CD14-positive monocyte (primary cell): ENCODE measurements at places on chromosomes 7 and 10. TPM values are rescaled to one million over a fixed set of nuclear protein-coding genes. Genes with fewer than 3 reads are reported as not detected.

GRCh38 chr10:132273966-132274365 lies 33.8 kb downstream of the STK32C start:
- H3K27ac ChIP-seq = no peak overlapping the region
- no peak overlapping the region for H3K4me3 ChIP-seq
- no peaks in the 10 kb centered on the region for H3K27me3 ChIP-seq
- no peak for DNase-seq
- H3K4me1 ChIP-seq = no peaks in the 10 kb centered on the region

DNA sequence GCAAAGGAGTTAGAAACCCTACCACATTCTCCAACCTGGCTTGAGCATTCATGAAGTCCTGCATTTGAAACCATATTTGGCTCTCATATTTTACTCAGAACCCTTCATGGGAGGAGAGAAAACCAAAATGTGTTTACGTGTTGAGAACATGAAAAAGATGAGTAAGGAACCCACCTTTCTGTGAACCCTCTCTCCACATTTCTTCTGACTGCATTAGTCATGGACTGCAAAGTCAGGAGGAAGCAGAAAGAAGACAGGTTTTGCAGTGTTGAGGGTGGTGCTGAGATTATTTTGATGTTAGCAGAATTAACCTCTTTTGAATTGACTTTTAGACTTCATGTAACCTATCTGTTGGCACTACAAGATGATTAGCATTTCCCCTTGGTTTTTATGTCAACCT lies 4.9 kb downstream of the IFIT1B start:
- H3K4me1 ChIP-seq = peaks cover 23% of the 10 kb centered on the region

- peaks cover 99% of the 10 kb centered on the region for H3K36me3 ChIP-seq
- no peak overlapping the region for H3K4me3 ChIP-seq
- no peak overlapping the region for H3K27ac ChIP-seq
- no peaks in the 10 kb centered on the region for H3K4me1 ChIP-seq
- H3K27me3 ChIP-seq = no peaks in the 10 kb centered on the region
Observed at GRCh38 chr7:36874041-36874440, 149.7 kb upstream of the AOAH start.

OR9A2 gene
- polyA plus RNA-seq = not detected

EIF5AL1 gene
- 0.16 TPM for polyA plus RNA-seq

GRCh38 chr7:8109196-8110022 lies 140.8 kb downstream of the GLCCI1 start:
- H3K27me3 ChIP-seq = no peaks in the 10 kb centered on the region
- no peaks in the 10 kb centered on the region for H3K4me1 ChIP-seq

DNA sequence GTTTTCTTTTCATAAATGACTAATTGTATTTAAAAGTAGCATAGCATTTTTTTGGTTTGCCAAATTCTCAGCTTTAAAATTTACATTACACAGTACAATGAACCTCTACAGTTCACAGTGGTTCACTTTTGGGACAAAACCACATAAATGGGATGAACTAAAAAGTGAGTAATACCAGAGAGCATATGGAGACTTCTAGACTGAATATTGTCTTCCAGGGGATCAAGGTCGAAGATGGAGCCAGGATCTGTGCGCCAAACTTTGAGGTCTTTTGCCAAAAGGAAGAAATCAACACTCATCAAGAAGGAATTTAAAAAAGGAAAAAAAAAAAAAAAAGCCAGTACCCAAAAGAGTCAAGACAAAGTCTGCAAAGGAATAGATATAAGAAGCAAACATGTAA lies 87.5 kb downstream of the NEBL start:
- no peak overlapping the region for H3K27ac ChIP-seq
- no peak for DNase-seq

DNA sequence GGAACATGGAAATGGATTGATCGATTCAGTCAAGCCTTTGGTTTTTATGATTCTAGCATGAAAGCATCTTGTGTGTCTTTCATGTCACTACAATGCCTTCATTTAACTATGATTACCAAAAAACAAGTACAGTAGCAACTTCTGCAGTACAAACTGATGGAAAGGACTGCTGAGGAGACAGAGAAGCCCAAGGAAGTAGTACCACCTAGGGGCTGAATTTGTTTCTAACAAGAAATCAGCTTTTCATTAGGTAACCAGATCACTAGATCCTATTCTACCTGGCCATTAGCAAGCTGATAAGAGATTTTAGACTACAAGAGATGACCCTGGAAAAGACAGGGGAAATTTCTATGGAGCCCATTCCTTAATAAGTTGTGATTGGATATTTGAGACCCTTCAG lies 3.2 kb upstream of the IFIT1 start:
- no peak overlapping the region for H3K27ac ChIP-seq
- H3K4me1 ChIP-seq = peaks cover 44% of the 10 kb centered on the region
- DNase-seq = no peak
- H3K36me3 ChIP-seq = no peaks in the 10 kb centered on the region

GRCh38 chr7:123994449-123994848 lies 38.4 kb downstream of the TMEM229A start:
- DNase-seq = no peak
- H3K4me3 ChIP-seq = no peak overlapping the region
- H3K27ac ChIP-seq = no peak overlapping the region
- H3K36me3 ChIP-seq = no peaks in the 10 kb centered on the region
- no peaks in the 10 kb centered on the region for H3K27me3 ChIP-seq

DNA sequence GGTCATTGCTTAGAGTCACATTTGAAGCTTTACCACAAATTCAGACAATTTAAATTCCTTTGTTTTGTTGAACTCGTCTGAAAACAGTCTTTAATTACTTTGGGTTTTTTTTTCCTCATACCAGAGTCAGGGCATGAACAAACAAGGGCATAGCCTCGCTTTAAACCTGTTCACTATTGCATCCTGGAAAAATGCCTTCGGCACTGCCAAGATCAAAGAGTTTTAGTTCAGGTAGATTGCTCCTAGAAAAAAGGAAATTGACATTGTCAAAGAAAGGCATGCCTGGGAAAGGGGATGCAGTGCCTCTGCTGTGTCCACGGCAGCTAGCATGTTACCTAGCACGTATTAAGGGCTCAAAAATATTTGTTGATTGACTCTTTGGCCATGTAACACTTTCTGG lies 235.1 kb downstream of the ARHGAP21 start:
- DNase-seq = no peak
- H3K4me3 ChIP-seq = no peak overlapping the region
- H3K27ac ChIP-seq = no peak overlapping the region
- H3K36me3 ChIP-seq = no peaks in the 10 kb centered on the region
- no peaks in the 10 kb centered on the region for H3K4me1 ChIP-seq

MRLN gene
- polyA plus RNA-seq = not detected in 2 replicates

- H3K4me3 ChIP-seq = no peak overlapping the region
- DNase-seq = no peak
- no peaks in the 10 kb centered on the region for H3K4me1 ChIP-seq
- H3K27me3 ChIP-seq = no peaks in the 10 kb centered on the region
- peaks cover 50% of the 10 kb centered on the region for H3K36me3 ChIP-seq
Observed at GRCh38 chr10:15817409-15818046, 42.8 kb downstream of the MINDY3 start.

DNA sequence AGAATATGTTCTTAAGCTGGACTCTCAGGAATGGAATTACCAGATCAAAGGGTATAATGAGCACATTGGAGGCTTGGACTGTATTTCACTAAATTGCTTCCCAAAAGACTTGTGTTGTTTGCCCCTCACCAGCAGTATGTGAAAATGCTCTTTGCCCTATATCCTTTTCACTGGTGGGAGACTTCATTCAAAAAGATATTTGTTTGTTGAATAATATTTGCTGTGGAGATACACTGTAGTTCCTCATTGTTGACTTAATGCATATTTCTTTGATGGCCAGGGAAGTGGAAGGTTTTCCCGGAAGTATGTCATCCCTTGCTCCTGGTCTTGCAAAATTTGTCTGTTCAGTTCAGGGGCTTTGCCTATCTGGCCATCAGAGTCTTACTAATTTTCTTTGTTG lies 19.4 kb downstream of the GSTO2 start:
- H3K4me1 ChIP-seq = peaks cover 8% of the 10 kb centered on the region
- H3K4me3 ChIP-seq = no peak overlapping the region
- no peak overlapping the region for H3K27ac ChIP-seq
- no peaks in the 10 kb centered on the region for H3K27me3 ChIP-seq
- H3K36me3 ChIP-seq = no peaks in the 10 kb centered on the region

DNA sequence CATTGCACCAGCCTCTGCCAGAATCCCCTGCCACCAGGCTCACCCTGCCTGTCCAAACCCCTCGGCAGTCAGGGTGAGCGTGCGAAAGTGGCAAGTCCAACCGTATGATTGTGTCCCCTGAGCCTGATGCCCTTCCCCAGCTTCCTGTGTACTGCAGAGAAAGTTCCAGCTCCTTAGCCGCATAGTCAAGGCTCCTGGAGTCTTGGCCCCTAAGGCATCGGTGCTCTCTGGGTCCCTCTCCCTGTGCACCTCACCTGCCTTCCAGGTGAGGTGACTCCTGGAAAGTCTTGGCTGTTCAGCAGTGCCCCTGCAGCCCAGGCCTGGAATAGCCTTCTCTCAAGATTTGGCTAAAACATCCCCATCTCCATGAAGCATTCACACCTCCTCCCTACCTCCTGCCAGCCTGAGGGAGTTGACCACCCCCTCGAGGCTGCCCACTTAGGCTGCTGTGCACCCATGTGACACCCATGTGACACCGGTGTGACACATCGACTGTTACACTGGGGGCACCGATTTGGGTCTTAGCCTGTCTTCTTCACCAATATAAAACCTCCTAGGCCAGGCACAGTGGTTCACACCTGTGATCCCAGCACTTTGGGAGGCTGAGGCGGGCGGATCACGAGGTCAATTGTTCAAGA lies 56.1 kb upstream of the ELN start:
- H3K27ac ChIP-seq = no peak overlapping the region
- no peak overlapping the region for H3K4me3 ChIP-seq
- DNase-seq = no peak
- no peaks in the 10 kb centered on the region for H3K36me3 ChIP-seq

TMEM273 gene
- polyA plus RNA-seq = 6.5 and 7.9 TPM in 2 replicates

ZNF488 gene
- not detected for polyA plus RNA-seq

MKI67 gene
- polyA plus RNA-seq = 0.05 TPM in 1 of 2 replicates, not detected in the other

- no peak overlapping the region for H3K27ac ChIP-seq
- no peak for DNase-seq
- no peaks in the 10 kb centered on the region for H3K36me3 ChIP-seq
Observed at GRCh38 chr10:132228616-132229015, 41.9 kb downstream of the DPYSL4 start.

DNA sequence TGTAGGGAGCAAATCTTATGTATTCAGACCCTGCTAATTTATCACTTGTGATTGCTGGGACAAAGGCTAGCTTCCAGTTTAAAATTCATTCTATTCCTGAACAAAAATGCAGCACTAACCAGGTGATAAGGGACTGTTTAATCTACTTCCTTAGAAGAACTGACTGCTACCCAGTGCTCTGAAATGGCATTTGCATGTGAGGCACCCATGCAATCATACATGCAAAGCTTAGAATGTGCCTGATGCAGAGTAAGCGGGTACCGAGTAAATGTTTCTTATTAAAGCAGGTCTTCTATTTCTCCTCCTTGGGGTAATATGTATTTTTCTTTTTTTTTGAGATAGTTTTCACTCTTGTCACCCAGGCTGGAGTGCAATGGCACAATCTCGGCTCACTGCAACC lies 54.5 kb downstream of the NEURL1 start:
- DNase-seq = no peak
- peaks cover 4% of the 10 kb centered on the region for H3K27me3 ChIP-seq
- no peaks in the 10 kb centered on the region for H3K36me3 ChIP-seq
- peaks cover 35% of the 10 kb centered on the region for H3K4me1 ChIP-seq
- no peak overlapping the region for H3K27ac ChIP-seq
- H3K4me3 ChIP-seq = no peak overlapping the region

GRCh38 chr7:43590862-43591557 lies 8.1 kb downstream of the STK17A start:
- H3K36me3 ChIP-seq = no peaks in the 10 kb centered on the region
- no peak for DNase-seq
- H3K27me3 ChIP-seq = no peaks in the 10 kb centered on the region
- H3K27ac ChIP-seq = no peak overlapping the region

DNA sequence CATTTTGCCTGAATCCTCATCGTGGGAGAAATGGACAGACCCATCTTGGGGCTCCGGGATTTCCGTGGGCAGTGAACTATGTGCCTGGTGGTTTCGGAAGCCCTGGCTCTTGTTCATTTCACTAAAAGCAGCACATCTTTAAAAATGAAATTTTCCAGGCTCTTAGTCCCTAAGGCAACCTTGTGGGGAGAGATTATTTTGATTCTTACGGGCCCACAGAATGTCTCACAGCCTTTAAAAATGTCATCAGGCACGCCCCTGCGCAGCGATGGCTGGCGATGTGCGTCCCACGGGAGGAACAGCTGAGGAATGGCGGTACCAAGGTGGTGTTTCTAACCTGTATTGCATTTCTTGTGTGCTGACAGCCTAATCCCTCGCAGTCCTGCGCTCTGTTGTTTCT lies 189.7 kb downstream of the CCDC3 start:
- no peak overlapping the region for H3K27ac ChIP-seq
- no peaks in the 10 kb centered on the region for H3K27me3 ChIP-seq
- H3K36me3 ChIP-seq = peaks cover 16% of the 10 kb centered on the region
- H3K4me3 ChIP-seq = no peak overlapping the region

AKR1C1 gene
- polyA plus RNA-seq = 0.15 and 0.85 TPM in 2 replicates

DNA sequence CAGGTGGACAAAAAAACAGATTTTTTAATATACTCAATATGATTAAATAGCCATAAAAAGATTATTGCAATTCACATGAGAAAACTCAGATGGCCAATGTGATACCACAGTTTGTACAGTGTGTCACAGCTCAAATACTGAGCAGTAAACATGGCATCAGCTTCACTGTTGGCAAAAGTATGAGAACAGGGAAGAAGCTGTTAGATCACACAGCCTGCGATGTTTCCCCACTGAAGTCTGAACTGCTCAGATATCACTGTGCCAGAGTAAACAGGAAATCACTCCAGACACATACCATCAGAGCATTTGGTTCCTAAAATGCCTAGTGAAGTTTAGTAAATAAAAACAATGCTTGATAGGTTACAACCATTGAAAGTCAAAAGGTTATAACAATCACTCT lies 347.8 kb downstream of the ETV1 start:
- H3K36me3 ChIP-seq = no peaks in the 10 kb centered on the region
- H3K27ac ChIP-seq = no peak overlapping the region
- H3K4me1 ChIP-seq = no peaks in the 10 kb centered on the region
- H3K27me3 ChIP-seq = no peaks in the 10 kb centered on the region
- DNase-seq = no peak
- no peak overlapping the region for H3K4me3 ChIP-seq

- H3K36me3 ChIP-seq = no peaks in the 10 kb centered on the region
- H3K27me3 ChIP-seq = no peaks in the 10 kb centered on the region
- H3K27ac ChIP-seq = peak overlapping the region; percentile 1
- H3K4me3 ChIP-seq = no peak overlapping the region
- DNase-seq = no peak
Observed at GRCh38 chr10:75688506-75689300, 257.3 kb downstream of the LRMDA start.

GJD4 gene
- polyA plus RNA-seq = not detected
